Activated CD8-positive, alpha-beta memory T cell treated with anti-CD3 and anti-CD28 coated beads for 36 hours (primary cell): ENCODE measurements at places on chromosomes 13 and 19. TPM values are rescaled to one million over a fixed set of nuclear protein-coding genes. Genes with fewer than 3 reads are reported as not detected.

Gene ATP4B
- total RNA-seq, result not detected

Gene CALR3
- not detected for total RNA-seq

Gene CCDC70
- 0.42 TPM for total RNA-seq

Gene GGACT
- total RNA-seq, result 4.2 TPM

Gene SIGLEC6
- not detected for total RNA-seq

Gene TSHZ3
- total RNA-seq, result 0.57 TPM

Gene PGLYRP2
- not detected for total RNA-seq

Gene SERPINE3
- total RNA-seq, result not detected

Gene PSG3
- total RNA-seq, result not detected

Gene MAG
- not detected for total RNA-seq

Gene ZNF14
- total RNA-seq, result 5.7 TPM

Gene PLK5
- not detected for total RNA-seq

Gene MYH14
- not detected for total RNA-seq

Gene RFX1
- 12.5 TPM for total RNA-seq

Gene SIN3B
- 29.9 TPM for total RNA-seq

Gene NLRP7
- not detected for total RNA-seq

Gene NCAN
- total RNA-seq, result not detected

Gene CLDN10
- total RNA-seq, result not detected

Gene MCEMP1
- not detected for total RNA-seq

Gene CKM
- total RNA-seq, result not detected

Gene FLT3
- total RNA-seq, result not detected

Gene SEMA6B
- not detected for total RNA-seq

Gene FCER2
- 2.5 TPM for total RNA-seq

Gene PALM3
- total RNA-seq, result not detected

Gene ETV2
- total RNA-seq, result 2.1 TPM

Gene SPIB
- total RNA-seq, result 0.96 TPM

Gene BEST2
- total RNA-seq, result not detected

Gene INSR
- 2.0 TPM for total RNA-seq

Gene RNF17
- not detected for total RNA-seq

Gene LILRA1
- not detected for total RNA-seq
